ENCODE measurements at places on chromosomes 7 and 10.

DNA sequence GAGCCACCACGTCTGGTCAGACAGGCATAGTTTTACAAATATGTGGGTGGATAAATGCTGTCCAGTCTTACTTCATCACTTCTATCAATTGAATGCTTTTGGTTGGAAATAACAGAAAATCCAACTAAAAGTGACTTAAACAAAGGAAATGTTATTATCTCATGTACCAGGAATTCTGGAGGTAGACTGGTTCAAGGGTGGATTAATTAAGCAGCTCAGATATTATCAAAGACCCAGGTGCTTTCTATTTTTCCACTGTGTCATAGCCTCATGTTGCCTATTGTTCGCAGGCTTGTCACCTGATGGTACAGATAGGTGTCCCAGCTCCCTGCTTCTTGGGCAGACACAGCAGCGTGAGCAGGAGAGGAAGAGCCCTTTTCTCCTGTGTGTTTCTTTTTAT is 156.1 kb upstream of the CTBP2 start:
- no peak for DNase-seq

GRCh38 chr7:152899548-152900109 is 140.1 kb downstream of the ACTR3B start:
- peak; percentile 23 for DNase-seq

DNA sequence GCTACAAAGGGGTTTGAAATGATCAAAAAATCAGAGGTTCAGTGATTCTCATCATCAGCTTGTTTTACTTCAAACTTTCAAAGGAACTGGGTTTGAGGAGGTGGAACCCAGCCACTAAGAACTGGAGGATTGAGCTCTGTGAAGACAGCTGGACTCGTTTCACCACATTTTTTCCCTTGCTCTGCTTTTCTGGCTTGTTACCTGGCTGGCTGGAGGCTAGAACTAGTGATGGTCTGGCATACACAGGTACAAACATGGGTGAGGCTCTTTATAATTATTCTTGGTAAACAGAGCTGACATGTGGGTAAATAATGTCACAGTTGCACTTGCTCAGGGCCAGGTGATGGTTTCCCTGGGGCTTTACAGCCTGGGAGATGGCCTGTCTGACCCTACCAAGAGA is 352.5 kb downstream of the FGFR2 start:
- DNase-seq: no peak

DNA sequence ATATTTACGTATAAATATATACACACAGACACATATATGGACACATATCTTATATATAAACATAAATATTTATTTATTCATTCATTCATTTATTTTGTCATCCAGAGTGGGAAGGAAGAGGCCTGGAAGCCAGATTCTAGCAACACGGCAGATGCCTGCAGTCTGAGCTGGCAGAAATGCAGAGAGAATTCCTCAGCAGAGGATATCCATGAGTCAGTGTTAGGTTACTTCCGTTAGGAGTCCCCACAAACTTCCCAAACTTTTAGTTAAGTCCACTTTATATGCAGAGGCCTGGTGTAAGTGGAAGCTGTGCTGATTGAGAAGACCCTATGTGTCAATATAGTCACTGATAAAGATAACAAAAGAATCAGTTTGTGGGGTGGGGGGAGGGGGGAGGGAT is 89.6 kb downstream of the PPP1R17 start:
- no peak for DNase-seq

GRCh38 chr7:157058701-157059100 is 48.2 kb upstream of the MNX1 start:
- DNase-seq: no peak

GRCh38 chr10:80540981-80541750 is 3.5 kb downstream of the SH2D4B start:
- DNase-seq: no peak

- peak; percentile 12 for DNase-seq
Measured at GRCh38 chr7:94088560-94088959, 84.4 kb upstream of the BET1 start.

DNA sequence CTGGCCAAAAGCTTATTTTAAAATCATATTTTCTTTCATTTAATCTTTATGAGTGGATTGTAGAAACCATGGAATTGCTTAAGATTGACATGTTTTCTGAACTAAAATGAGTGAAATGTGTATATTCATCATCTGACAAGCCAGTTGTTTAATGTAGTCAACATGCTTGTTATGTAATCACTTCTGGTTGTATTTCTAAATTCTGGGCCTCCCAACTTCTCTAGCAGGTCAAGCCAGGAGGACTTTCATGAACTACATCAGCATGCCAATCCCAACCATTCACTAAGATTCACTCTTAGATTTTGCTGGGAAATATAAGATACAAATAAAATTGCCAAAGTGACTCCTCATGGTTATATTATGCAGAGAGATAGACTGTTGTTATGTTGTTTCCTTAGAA is 21.1 kb upstream of the MAP3K8 start:
- no peak for DNase-seq
